ENCODE measurements at places on chromosomes 5 and 9.

DNA sequence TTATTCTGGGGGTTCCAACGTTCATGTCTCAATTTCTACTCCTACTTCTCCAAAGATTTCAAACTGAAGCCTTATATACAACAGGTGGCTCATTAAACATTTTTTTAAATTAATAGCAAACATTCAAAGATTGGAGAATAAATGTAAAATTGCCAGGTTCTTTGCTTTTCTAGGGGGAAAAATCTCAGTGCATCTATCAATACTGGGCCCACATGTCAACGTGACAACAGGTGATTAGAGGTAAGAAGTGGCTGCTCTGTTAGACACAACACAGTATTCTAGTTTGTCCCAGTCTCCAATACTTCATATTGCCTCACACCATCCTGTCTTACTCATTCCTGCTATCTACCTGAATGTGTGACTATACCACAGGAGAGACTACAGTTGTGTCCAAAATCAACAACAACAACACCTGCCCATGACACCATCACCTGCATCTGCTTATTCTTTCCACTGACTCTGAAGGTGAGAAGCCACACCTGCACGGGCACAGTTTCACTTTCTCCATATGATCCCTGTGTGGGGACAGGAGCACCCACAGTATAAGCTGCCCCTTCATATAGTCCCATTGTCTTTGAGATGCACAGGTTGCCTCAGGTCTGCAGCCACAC lies 110.2 kb downstream of the LHFPL2 start:
- DNase-seq, result no peak

DNA sequence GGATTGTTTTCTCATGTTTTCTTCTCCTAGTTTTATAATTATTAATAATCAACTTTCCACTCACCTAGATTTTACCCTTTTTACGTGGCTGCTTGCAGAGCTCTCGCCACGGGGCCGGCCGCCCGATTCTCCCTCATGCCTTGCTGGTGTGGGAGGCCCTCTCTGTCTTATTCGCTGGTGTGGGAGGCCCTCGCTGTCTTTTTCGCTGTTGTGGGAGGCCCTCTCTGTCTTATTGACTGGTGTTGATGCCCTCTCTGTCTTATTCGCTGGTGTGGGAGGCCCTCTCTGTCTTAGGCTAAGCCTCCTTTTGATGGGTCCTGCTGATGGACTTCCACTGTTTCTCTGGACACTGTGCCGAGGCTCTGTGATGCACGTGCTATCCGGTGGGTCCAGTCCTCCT lies 161.3 kb upstream of the IRX2 start:
- no peak for DNase-seq

DNA sequence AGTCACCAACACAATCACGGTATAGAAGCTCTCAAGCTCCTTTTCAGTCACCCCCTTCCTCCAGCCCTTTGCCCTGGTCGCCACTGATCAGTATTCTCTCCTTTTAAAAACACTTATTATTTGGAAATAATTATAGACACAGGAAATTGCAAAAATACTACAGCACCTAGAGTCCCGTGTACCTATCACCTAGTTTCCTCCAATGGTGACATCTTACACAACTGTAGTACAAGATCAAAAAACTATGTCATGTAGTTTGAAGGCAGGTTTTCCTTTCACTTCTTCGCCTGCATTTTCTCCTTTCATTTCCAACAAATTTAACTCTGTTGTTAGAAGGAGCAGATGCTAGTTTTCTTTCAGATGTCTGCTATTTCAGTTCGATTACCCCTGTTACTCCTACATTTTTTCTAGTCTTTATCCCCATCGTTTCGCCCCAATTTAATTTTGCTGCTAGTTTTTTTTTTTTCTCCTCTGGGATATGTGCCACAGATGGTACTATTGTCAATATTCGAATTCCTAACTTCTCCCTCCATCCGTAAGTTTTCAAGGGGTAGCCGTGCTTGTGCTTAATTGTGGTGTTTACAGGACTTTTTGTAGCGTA lies 612 bp upstream of the ATG10 start:
- DNase-seq, result no peak

- DNase-seq, result peak; percentile 75
Observed at GRCh38 chr5:176541338-176542134, 4.3 kb upstream of the RNF44 start.

- peak; percentile 57 for DNase-seq
Observed at GRCh38 chr9:100601216-100601615, 23.3 kb downstream of the CAVIN4 start.

- no peak for DNase-seq
Observed at GRCh38 chr5:102222772-102223171, 73.3 kb downstream of the SLCO4C1 start.

GRCh38 chr5:161098516-161098915 lies 246.5 kb upstream of the ATP10B start:
- no peak for DNase-seq

DNA sequence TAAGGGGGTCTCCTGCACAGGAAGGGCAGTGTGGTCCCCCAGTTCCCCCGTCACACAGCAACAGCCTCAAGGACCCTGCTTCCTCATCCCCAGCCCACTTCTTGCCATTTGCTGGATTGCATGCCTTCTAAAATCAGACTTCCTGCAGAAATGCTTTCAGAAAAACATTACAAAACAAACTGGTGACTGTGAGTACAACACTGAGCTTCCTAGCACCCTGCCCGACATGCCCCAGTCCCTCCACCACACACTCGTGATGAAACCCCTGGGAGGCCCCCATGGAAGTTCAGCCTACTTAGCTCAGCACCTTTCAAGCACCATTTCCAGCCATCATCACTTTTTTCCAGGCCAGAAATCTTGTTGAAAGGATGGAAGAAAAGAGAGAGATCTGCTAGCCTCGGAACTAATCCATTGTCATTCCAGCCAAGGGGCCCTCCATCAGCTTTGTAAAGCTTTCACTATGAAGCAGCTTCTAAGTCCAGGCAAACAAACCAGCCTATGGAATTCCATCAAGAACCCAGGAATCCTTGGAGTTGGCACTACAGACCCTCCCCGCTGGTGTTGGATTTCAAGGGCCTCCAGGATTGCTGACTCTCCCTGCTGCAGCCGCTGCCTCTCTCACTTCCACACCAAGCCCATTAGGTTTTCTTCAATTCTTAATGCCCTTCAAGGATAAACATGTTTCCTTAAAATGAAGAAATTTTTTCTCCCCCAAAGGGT lies 114.6 kb downstream of the C5orf15 start:
- DNase-seq, result peak; percentile 1

DNA sequence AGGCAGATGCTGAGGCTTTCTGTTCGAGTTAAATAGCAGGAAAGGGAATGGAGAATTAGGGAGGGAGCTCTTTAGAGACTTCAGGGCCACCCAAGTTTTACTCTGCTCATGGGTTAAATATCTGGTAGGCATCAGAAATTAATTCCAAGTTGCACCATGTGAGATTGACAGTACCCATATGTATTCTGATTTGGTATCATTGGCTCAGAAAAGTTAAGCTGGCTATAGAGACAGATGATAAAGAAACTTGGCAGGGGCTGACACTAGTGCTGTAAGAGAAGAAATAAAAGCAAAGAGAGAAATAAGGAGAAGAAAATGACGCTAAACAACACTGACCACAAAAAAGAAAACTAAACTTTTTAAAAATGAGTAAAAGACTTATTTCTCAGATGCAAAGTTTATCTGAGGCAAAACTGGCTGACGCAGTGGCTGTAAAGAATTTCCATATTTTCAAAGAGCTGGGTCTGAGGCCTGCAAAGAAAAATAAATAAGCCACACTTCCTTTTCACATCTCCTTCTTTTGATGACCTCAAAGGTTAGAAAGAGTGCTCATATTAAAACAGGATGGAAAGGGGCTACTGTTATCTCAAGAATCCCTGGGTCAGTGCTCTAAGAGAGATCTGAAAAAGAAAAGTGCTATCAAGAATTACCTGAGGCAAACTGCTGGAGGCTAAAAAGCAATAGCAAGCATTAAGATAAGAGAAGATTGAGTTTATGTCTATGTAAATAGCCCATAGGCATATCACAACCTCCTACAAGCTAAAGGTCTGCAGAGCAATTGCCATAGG lies 399.0 kb upstream of the MEF2C start:
- no peak for DNase-seq

GRCh38 chr9:93673021-93673838 lies 96.8 kb downstream of the PHF2 start:
- DNase-seq, result peak; percentile 6

DNA sequence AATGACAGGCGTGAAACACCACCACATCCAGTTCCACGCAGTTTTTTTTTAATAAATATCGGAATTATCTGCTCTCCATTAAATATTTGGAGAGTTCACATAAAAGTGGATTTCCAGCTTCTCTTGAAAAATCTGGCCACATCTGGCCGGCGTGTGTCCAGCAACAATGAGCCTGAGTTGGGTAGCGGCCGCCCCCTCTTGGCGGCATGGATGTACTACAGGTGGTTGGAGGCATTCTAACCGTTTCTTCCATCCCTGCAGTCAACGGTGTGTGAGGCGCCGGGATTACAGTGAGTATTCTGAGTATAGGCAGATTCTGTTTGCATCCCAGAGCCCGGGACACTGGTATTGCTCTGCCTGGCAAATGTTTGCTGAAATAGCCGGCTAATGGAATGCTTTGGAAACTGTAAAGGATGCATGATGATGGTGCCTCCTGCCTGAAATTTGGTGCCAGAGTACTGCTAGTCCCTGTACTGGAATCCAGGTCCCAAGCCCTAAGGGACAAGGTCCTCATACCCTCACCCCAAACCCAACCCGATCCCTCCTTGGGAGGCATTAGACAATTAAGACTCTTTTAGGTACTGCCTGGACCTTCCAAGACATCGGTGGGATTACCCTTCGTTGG lies 13.6 kb upstream of the GM2A start:
- DNase-seq, result peak; percentile 81

GRCh38 chr5:100731768-100732167 lies 171.3 kb downstream of the ST8SIA4 start:
- DNase-seq, result no peak

DNA sequence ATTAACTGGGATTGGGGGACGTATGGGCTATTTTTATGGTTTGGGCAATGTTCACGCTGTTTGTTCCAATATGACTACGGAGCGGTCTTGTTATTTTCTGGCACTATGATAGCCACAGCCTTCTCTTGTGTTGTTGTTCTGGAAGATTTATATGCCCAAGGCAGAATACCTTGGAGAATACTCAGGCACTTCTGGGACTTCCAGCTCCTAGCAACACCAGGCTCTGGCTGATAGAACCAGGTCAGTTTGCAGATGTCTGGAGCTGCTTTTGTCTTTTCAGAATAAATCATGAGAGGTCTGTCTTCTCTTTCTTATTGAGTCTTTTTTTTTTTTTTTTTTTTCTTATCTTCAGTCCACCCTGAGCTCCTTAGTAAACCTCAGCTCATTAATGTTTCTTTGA lies 262.5 kb downstream of the MED10 start:
- DNase-seq, result peak; percentile 18

GRCh38 chr9:125998837-125999503 lies 251.8 kb downstream of the PBX3 start:
- no peak for DNase-seq

DNA sequence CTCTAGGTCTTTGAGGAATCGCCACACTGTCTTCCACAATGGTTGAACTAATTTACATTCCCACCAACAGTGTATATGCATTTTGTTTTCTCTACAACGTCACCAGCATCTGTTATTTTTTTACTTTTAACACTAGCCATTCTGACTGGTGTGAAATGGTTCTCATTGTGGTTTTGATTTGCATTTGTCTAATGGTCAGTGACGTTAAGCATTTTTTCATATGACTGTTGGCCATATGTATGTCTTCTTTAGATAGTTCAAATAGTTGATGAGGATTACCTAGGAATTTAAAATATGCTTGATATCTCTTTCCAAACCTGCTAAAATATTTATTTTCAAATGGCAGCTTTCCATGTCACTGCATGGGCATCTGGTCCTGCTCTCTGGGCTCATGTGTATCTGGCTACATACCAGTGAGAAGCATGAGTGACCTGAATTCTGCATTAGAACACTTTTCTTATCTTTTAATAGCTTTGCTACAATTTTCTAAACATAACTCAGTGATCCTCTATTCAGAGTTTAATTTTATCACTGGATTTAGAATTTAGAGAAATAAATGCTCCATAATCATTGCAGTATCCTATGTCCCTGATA lies 95.8 kb upstream of the ADAMTS16 start:
- DNase-seq, result no peak

- no peak for DNase-seq
Observed at GRCh38 chr5:178476531-178476930, 113.7 kb downstream of the COL23A1 start.

DNA sequence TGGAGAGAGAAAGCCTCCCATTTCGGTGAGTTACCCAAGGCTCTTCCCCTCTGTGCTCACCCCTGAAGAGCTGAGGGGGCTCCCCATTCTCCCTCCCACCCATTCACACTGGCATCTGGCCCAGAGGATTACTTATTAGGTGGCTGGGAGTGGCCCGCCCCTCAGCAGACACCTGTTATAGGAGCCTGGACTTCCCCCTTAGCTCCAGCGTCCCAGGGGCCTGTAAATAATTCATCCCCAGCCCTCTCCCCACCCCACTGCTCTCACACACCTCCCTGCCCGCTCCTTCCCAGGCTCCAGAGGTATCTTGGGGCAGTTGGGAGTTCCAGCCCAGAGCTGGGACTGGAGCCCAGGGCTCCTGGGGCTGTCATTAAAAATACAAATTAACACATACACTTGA lies 11.6 kb upstream of the SLC6A7 start:
- no peak for DNase-seq

DNA sequence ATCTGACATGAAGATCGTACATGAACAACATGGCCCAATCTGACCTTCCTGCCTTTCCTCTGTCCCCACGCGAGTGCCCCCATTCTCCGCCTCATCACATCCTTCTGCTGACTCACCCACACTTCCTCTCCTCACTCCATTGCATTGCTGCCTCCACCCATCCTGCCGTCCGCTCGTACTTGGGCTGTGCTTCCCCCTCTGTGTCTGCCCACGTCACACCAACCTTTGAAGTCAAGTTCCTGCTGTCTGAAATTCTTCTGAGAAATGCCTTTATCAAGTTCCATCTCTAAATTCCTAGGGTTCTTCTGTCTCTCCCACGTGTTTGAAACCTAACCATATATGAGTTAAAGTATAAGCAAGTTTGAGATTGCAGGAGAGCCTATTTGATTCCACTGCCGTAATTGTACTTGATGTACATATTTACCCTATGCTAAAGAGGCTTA lies 18.0 kb upstream of the STARD4 start:
- DNase-seq, result peak; percentile 60

- DNase-seq, result no peak
Observed at GRCh38 chr5:131538177-131538593, 96.8 kb downstream of the RAPGEF6 start.

DNA sequence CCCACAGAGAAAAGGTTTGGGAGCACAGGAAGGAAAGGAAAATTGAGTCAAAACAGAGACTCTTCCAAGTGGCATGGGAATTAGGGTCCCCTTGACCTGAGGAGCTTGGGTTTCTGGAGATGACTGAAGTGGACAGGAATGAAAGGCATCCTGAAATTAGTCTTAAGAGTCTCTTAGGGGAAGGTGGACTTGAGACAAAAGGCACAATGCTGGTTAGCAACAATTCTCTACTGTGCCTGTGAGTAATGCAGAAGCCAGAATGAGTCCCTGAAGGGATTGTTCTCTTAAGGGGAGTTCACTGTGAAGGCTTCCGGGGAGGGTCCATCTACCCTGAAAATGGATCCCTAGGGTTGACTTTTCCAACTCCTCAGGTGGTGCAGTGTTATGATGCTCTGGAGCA lies 58.4 kb upstream of the FOXE1 start:
- no peak for DNase-seq
